Stimulated activated CD4-positive, alpha-beta T cell treated with anti-CD3 and anti-CD28 coated beads, Interleukin-1b, Interleukin-23, amount 100 ng/mL, for 1 hour (primary cell): ENCODE measurements at places on chromosomes 5 and 9.

- DNase-seq = no peak
Observed at GRCh38 chr5:172897481-172898217, 61.6 kb upstream of the RPL26L1 start.

GRCh38 chr5:58088941-58089340 lies 370.9 kb downstream of the PLK2 start:
- DNase-seq = no peak

GRCh38 chr5:152104211-152104610 lies 179.6 kb upstream of the GLRA1 start:
- DNase-seq = no peak

DNA sequence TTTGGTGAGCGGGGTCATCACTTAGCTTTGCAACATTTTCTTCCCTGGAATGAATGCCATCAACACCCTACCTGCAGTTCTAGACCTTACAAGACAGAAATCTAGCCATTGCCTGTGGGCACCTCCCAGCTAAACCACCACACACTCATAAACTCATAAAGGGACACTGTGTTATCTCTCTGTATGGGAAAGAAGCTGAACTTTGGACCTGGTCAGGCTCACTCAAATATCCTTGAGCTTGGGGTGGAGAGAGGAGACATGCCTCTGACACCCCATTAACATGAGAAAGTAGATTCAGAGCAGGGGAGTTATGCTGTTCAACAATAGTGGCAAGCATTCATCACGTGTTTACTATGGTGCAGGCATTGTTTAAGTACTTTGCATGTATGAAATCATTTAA lies 205.6 kb downstream of the ZNF462 start:
- no peak for DNase-seq

DNA sequence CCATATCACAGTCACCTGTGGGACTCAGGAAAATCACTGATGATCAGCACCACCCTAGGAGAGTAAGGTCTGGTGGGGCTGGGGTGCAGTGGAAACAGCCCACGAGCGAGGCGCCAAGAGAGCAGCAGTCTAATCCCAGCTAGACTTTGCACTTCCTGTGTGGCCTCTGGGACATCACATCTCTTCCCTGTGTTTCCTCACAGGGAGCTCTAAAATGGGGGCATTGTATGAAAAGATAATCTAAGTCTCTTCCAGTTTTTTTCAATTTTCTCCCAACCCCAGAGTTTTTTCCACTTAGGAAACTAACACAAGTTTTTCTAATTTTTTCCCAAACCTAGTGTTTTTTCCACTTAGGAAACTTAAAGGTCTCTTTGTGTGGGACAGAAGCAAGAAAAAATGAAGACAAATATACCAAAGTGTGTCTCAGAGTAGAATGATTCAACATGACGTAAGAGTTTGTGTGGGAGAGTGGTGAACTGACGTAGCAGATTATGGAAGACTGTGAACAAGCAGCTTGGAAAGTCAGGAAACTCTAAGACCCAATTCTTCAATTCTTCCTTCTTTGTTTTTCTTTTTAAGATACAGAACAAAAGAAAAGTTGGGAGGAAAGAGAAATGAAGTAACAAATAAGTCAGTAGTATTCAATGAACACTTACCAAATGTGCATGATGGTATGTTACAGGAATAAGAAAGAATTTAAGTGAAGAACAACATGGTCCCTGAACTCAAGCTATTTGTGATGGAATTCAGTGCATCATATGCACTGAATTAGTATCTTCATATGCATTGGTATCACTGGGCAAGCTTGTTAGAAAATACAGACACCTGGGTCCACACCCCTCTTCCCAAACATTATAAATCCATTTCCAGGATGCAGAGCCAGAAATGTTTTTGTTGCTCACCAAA lies 51.3 kb downstream of the LHFPL2 start:
- no peak for DNase-seq

DNA sequence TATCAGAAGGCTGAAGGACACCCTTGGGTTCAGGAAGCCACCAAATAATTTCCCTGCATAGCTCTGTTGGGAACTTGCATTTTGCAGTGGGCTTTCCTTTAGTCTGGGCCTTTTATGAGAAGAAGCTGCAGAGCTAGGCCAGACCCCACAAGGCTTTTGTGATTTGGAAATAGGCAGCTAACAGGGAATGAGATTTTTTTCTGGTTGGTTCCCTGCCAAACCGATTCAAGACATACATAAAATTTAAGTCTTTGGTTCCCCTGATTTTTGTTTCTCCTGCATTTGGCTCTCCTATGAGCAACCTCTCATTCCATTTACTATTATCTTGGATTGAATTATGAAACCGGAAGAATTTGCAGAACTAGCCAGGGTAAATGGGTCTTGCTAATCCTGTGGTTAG lies 81.5 kb upstream of the PTCH1 start:
- no peak for DNase-seq

DNA sequence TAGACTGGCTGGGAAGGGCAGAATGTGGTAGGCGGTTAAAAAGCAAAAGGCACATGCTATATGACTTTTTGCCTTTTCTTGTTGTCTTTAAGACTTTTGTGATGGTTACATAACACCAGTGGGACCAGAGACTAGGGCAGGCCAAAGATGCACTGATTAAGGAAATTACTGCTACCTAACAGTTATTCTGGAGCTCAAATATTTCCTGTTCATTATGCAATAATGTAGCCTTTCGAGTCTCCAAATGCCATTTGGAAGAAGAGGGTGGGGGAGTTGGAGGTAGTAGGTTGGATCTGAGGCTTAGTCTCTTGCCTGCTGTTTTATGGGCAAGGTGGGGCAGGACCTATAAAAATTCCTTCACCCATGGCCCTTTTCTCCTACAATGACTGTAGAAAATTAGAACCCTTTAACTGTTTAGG lies 51.7 kb downstream of the SH3GL2 start:
- DNase-seq = no peak

GRCh38 chr5:72817076-72817481 lies 618 bp downstream of the TNPO1 start:
- no peak for DNase-seq

GRCh38 chr5:45225571-45226031 lies 416.9 kb downstream of the MRPS30 start:
- no peak for DNase-seq

DNA sequence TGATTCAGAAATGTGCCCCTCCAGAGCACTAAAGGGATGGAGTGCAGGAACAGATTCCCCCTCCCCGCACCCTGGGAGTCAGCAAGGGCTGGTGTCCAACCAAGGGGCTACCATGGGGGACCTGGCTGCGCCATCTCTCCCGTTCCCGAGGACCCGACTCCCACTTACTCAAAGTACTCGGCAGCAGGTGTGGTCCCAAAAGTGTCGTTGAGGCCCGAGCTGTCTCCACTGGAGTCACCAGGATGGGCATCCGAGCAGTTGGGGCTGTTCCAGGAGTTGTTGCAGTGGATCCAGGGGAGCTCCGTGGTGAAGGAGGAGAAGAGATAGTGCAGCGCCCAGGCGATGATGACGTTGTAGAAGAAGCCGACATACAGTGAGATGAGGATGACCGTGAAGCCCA lies 12.9 kb downstream of the SLC6A3 start:
- no peak for DNase-seq
